Adrenal gland (tissue), 19 donors: ENCODE measurements at places on chromosomes 4 and X.

- DNase-seq: no peak
Observed at GRCh38 chrX:38877366-38877765, 76.1 kb downstream of the MID1IP1 start.

DNA sequence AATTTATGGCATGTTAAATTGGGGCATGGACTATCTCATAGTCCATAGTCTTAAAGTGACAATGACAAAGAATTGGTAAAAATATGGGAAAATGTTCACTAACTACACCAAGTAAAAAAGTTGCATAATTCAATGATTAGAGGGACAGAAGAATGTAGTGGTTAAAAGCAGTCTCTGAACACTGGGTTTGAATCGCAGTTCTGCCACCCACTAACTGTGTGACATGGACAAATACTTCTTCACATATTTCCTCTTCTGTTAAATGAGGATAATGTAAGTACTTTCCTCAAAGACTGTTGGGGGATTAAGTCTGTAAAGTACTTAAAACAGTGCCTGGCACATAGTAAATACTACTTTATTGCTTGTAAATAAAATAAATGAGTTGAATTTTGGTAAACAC, 15.3 kb downstream of the COQ2 start:
- DNase-seq: no peak

DNA sequence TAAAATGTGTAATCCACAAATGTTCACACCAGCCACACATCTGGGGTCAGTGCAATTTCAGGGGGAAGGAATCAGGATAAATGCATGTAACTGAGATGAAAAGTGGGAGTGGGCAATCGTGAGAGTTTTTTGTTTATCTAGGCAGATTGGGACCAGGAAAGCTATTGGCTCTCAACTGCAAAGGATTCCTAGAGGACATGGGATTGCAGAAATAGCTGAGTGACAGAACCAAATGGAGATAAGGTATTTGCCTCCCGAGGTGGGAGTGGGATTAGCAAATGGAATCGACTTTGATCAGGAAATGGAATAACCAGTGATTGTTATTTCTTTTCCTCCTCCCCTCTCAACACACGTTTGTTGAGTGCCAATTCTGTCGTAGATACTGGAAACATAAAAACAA, 38.9 kb upstream of the GJB1 start:
- DNase-seq: no peak

DNA sequence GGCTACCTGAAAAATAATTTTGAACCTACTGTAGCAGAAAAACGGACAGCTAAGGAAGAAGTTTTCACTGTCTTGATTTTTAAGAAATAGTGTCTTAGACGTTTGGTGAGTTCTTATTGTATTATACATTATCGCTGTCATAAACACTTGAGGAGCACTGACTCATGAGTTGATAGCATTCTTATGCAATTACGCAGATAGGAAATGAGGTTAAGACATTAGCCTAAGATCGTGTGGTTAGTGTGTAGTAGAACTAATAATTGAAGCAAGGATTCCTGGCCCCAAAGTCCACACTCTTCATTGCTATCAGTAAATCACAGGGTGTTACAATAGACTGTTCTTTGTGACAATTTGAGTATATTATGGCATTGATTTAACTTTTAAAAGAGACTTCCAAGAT, 238.1 kb downstream of the ARAP2 start:
- DNase-seq: no peak

DNA sequence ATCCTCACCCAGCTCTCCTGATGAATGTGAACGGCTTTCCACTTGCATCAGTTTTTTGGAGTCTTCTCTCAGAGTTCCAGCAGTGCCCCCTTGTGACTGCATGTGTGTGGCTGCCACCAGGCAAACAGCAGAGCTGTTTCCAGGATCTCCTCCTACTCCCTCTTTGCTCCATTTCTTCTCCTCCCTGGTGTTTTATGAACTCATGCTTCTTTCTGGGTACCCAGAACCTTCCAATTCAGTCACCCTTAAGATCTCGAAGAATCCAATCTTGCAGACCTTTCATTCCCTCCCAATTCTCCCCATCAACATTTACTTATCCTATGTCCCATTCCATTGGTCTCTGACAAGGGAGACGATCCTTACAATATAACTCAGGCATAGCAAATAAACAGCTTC, 6.8 kb upstream of the TCEANC start:
- DNase-seq: peak; percentile 69

- DNase-seq: no peak
Observed at GRCh38 chrX:7889135-7889534, 38.1 kb downstream of the PNPLA4 start.
